Activated CD4-positive, CD25-positive, alpha-beta regulatory T cell treated with anti-CD3 and anti-CD28 coated beads, Interleukin-2, amount 50 U/mL, for 16 hours (primary cell): ENCODE measurements at places on chromosomes 6 and 20.

- no peak for DNase-seq
These were observed at the start of gene DDO for GRCh38 chr6:110415086-110415916. DDO (minus strand) TSS chr6:110415575; CDS start chr6:110413462, 2,113 bp downstream.

DNA sequence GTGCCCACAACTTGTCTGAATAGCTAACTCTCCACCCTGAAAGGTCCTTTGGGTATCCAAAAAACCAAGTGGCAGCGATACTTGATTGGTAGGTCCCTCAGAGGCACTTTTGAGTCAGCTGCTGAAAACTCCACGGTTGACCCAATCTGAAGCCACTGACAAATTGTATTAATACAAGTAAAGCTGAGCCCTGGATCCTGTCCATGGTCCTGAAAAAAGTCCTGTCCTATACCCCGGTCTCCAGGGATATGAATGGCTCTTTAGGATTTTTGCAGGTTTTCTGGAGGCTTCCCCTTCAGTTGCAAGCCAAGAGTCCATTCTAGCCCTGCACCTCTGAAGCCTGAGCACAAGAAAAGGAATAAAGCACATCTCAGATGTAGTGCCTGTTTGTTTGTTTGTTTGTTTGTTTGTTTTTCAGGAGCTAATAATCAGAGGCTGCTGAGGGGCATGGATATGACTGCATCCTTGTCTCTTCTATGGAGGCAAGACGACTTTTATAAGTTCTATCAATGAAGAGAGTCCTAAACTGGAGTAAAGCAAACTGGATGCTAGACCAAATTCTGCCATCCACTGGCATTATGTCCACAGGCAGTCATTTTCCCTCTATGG is 1.7 kb upstream of the SLC12A5 start:
- no peak for DNase-seq

- DNase-seq = no peak
These were observed 14.4 kb downstream of the NEDD9 start for GRCh38 chr6:11218102-11218442.

DNA sequence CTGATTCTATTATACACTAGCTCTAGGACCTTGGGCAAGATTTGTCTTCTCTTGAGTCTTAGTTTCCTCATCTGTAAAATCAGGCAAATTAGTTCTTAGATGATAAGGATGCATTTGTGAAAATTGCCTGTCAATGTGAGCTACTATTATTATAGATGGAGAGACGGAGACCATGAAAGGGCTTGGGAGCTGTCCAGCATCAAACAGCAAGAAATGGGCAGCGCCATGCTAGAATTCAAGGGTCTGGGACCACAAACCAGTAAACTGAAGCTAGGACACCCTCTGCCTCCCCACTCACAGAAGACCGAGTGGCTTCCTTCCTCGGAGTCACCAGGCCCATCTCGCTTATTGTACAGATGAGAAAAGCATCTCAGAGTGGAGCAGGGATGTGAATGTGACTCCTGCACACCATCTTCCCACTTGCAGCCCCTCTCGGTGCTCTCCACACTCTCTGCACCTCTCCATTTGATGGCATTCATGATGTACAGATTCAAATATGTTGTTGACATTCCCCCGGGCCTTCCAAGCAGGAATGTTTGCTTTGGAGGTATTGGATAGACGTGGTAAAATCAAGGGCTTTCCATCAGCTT is 24.1 kb upstream of the BPIFA3 start:
- no peak for DNase-seq

GRCh38 chr6:20541382-20541781 is 7.1 kb downstream of the CDKAL1 start:
- no peak for DNase-seq

- no peak for DNase-seq
These were observed 115.2 kb downstream of the TOX2 start for GRCh38 chr20:44029848-44030230.
